ENCODE measurements at places on chromosomes 13 and 19.
A peak's percentile ranks its signal among the peaks of the same experiment; 100 is the strongest.

DNA sequence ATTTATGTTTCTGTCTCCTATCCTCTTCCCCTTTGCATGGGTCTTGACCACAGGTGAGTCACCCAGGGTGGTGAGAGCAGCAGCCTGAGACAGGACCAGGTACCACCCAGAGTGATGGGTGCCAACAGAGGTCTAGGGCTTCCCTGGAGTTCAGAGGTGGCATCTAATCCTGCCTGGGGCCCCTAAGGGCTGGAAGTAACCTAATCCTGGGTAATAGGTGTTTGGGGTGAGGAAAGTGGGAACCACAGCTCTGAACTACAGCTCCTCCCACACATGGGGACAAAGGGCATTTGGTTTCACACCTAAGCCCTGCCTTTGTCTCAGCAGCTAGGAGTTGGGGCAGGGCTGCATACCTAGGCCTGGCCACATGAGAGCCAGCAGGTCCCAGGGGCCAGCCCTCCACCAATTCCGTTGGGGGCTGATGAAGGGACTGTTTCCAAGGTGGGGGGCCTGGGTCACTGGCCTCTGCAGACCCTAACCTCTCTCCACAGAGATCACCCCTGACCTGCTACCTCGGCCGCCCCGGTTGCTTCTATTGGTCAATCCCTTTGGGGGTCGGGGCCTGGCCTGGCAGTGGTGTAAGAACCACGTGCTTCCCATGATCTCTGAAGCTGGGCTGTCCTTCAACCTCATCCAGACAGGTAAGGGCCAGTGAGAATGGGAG is 8.0 kb downstream of the SPHK2 start:
- DNase-seq = no peak

GRCh38 chr19:2136796-2137195 is 14.6 kb downstream of the AP3D1 start:
- no peak for DNase-seq

GRCh38 chr13:99226513-99226912 is 25.9 kb downstream of the UBAC2 start:
- DNase-seq = no peak

GRCh38 chr13:27211771-27212364 is 39.5 kb upstream of the RPL21 start:
- DNase-seq = no peak

- DNase-seq = no peak
Measured at GRCh38 chr19:29610213-29610573, 4.1 kb downstream of the POP4 start.

DNA sequence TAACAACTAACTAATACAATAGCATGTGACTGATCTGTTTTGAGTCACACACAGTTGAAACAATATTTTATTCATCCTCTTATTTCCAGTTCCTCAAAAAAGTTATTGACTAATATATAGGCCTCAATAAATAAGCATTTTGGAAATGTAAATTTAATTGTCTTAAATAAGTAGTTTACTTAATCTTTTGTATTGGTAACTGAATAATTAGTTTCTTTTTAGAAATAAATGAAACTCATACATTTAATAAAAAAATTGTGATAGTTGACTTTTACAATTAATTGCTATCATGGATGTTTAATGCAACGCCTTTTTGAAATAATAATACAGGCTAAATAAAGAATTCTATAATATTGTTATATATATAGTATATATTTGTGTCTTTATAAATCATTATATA is 500.8 kb upstream of the PCDH20 start:
- no peak for DNase-seq

- DNase-seq = no peak
Measured at GRCh38 chr13:40911341-40911740, 107.8 kb downstream of the ELF1 start.

DNA sequence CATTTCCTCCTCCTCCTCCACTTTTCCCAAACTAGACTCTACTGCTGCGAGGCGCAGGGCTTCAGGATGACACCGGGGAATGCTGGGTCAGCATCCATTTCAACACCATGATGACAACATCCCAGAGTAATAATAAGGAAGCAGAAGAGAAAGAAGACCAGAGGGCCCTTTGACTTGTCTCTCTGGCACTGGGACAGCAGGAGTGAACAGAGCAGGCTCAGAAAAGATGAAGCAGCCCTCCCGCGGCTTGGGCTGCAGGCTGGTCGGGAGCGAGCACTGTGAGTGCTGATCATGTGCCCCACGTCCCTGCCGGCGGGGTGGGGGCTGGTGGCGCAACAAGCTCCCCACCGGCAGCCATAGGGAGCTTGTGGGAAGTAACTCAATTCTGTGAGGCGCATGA is 30.5 kb downstream of the RANBP3 start:
- no peak for DNase-seq

DNA sequence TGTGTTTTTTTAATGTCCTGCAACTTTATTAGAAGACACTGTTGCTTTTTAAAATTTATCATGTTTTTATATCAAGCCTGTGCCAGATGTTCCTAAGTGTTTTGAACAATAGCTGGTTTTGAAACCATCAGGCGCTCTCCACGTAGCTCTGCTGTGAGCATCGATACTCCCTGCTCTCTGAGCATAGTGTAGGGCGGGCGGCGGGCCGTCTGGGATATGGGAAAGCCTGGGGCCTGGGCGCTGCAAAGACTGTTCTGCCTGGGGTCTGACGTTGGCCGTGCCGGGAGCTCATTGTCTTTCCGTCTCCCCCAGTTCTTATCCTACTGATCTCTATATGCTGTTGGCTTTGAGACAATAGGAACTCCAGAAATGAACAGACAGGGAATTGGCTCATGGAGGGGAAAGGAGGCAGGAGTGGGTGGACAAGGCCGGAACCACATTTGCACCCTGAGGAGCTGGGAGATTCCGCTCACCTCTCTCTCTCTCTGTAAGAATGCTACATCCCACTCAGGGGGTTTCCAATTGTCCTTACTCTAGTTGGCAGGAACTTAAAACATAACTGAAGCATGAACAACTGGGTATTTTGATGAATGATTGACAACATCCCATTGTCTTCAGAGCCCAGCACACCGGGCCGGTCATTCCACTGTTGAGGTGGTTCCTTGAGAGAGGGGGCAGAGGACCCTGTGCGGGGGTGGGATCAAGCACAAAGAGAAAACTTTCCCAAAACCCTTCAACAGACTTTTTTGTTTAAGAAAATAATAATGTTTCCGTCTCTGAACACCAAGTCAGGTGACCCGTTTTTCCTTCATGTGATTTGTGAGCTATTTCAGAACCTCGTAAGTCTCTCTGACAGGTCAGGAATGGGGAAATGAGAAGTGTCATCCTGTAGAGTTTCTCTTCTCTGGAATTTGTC is 64.7 kb downstream of the COL4A2 start:
- no peak for DNase-seq

GRCh38 chr13:101845245-101846020 is 393.0 kb downstream of the ITGBL1 start:
- DNase-seq = no peak

DNA sequence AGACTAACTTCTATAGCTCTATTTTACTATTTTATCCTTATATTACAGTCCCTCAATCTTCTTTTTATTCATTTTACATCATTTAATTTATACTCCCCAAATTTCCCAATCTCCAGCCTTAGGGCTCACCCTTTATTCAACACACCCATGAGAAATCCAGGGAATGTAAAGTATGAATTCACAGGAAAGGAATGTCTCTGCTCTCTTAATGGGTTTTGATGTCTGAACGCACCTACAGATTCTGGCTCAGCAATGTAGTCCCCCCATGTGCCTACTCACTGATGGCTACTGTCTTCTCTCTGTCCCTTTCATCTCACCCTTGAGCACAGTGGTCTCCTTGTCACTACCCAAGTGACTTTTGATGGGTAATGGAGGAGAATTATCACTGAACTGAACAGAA is 32.8 kb downstream of the TNFSF13B start:
- no peak for DNase-seq

- no peak for DNase-seq
Measured at GRCh38 chr13:45109102-45109720, 11.1 kb upstream of the GTF2F2 start.

- DNase-seq = no peak
Measured at GRCh38 chr19:19214159-19214490, 2.4 kb downstream of the NCAN start.

- DNase-seq = no peak
Measured at GRCh38 chr13:41956272-41956671, 4.6 kb downstream of the VWA8 start.

DNA sequence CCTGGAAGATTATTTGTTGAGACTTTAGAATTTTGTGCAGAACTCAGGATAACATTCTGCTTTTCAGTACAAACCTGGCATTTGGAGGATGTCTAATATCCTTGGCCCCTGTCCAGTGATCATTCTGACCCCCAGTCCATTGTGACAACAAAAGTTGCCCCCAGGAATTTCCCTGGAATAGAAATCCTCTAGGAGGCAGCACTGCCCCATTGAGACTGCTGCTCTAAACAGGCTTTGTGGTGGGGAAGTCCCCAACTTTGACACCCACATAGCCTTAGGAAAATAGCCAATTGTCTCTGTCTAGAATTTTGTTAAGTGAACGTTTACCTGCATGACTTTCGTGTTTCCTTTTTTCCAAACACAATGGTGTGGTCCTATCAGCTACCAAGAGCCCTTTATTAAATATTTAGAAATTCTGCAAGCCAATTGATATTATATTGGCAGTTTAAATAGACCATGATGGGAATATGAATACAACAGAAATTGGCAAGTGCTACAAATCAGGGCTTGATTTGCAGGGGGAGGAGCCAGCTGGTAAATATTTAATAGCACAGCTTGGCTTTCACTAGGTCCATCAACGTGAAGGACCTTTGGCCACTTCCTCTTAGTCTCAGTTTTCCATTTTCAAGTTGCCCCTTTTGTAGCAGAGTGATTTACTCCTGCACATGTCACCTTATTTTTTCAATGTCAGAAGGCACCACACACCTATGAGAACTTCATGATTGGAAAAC is 451.7 kb downstream of the EFNB2 start:
- DNase-seq = no peak

DNA sequence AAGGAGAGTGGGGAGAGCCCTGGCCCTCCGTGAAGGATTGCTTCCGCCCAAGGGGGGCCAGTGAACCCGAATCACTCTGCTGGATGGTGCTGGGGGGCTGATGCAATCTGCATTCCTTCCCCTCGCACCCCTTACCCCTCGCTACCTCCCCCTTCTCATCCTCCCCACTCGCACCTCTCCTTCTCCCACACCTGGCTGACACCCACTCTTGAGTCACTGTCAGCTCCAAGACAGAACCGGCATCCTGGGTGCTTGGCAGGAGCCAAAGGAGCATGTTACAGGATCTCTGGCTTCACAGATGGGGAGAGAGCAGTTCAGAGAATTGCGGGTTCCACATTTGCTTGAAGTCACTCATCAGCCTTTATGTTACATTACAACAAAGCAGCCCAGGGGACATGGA is 125.9 kb upstream of the GJB6 start:
- no peak for DNase-seq

DNA sequence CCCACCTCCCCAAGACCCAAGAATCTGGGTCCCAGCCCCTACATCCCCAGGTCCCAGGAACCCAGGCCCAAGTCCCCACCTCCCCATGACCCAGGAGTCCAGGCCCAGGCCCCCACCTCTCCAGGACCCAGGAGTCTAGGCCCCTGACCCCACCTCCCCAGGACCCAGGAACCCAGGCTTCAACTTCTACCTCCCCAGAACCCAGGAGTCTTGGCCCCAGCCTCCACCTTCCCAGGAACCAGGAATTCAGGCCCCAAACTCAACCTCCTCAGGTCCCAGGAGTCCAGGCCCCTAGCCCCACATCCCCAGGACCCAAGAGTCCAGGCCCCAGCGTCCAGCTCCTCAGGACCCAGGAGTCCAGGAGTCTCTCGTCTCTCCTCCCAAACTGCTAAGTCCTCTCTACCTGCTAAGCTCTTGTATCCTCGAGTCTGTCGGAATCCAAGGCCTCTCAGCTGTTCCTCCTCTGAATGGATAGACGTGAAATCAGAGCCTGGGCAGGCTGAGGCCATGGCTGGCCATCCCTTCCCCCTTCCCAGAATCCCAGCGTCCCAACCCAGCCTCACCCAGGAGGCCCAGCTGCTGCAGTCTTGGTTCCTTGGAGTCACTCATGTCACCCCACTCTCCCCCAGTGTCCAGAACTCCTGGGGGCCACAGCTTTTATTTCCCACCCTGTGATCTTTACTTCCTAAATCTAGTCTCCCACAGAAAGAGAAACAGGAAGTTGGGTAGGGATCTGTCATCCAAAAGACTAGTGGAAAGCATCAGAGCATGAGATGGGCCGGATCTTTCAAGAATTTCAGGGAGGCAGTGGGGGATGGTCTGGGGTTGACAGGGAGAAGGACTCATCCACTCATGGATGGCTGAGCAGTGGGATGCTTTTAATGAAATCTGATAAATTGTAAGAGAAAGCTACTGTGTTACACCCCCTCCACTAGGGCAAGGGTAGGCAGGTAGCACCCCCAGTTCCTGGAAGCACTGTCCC is at the start of gene CD209:
Gene CD209, minus strand, starts transcription at position 632 of the 982 bp plus-strand sequence. Its CDS starts 23 bp downstream, at position 609.
- DNase-seq = no peak

DNA sequence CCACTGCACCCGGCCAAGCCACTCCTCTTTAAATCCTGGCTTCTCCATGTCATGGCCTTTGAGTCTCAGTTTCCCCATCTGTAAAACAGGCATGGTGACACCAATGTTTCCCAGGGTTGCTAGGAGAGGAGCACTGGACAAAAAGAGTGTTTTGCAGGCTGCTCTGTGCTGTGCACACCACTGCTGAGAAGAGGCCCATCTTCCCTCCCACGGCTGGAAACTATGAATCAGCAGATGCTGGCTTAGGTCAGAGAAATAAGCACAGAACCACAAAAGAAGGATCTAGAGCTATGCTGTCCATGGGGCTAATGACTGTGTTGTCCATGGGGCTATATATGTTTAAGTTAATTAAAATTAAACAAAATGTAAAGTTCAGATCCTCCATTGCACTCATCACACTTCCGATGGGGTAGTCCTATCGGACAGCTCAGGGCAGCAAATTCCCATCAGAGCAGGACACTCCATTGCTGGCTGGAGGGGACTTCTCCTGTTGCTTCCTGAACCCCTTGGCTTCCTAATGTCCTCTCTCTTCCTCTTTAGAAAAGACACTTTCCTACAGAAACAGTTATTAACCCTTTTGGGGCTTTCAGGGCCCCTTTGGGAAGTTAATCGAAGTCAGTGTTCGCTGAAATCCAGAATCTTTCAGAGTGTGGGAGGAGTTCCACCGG is 37.1 kb downstream of the TSHZ3 start:
- DNase-seq = peak; percentile 31

DNA sequence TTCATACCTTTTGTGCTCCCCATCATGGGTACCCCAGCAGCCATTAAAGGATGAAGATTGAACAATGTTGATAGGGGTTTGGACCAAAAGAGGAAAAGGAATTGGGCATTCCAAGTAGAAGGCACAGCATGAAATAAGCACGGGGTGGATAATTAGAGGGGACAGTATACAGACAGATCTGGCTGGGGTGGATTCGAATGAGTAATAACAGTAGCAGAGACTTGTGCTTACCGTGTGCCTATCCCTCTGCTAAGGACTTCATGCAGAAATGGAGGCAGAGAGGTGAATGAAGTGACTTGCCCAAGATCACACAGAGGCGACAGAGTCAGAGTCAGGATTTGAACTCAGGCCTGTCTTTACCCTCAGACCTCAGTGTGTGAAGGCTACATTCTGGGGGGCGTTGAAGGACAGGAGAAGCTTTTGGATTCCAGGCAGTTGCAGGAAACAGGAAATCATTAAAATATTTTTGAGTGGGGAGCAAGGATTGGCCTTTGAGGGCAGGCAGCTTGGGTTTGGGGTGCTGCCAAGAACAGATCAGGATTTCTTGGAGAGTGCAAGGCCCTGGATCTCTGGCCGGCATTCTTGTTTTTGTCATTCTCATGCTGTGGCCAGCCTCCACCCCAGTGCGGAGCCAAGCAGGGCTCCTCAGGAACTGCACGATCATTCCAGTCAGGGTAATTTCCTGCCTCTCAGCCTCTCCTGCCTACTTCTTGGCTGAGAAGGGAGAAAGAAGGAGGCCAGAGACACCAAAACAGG is 18.7 kb downstream of the PAF1 start:
- no peak for DNase-seq

All from activated CD4-positive, alpha-beta T cell treated with anti-CD3 and anti-CD28 coated beads, Interleukin-2, amount 50 U/mL, for 4 hours (primary cell).